ENCODE measurements at places on chromosomes 5 and 9.
A peak's percentile ranks its signal among the peaks of the same experiment; 100 is the strongest.

- no peak for DNase-seq
These were observed 107.9 kb downstream of the INVS start for GRCh38 chr9:100206899-100207298.

DNA sequence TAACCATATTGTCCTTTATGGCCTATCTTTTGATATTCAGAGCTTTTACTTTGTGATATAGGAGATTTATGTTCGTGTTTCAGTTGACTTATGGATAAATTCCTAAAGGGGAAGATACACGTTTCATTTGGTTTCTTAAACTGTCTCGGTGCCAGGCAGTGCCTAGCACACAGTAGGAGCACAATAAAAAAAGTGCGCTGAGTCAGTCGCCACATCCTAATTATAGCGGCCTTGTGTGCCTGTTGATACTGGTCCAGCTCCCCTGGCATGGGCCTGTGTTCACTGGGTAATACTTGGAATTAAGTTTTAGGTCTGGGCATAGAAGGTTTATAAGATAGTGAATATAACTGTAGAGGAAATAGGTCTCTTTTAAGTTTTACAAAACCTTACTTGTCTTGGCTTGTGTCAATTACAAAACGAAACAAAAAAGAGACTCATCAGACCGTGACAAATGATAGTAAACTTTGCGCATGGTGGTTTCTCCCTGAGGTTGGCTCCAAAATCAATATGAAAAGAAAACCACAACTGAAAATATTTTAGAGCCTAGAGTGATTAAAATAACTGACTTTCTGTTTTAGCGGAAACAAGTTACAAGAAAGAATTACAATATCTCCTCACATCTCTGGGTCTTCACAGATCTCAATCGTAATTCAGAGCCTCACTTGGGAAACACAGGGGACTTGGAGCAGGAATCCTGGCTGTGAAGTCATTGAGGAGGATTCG, 84.8 kb downstream of the MVB12B start:
- peak; percentile 32 for DNase-seq

- DNase-seq: no peak
These were observed 118.5 kb upstream of the ERCC6L2 start for GRCh38 chr9:95756986-95757385.

GRCh38 chr5:55385846-55386245, 78.1 kb downstream of the MTREX start:
- no peak for DNase-seq

DNA sequence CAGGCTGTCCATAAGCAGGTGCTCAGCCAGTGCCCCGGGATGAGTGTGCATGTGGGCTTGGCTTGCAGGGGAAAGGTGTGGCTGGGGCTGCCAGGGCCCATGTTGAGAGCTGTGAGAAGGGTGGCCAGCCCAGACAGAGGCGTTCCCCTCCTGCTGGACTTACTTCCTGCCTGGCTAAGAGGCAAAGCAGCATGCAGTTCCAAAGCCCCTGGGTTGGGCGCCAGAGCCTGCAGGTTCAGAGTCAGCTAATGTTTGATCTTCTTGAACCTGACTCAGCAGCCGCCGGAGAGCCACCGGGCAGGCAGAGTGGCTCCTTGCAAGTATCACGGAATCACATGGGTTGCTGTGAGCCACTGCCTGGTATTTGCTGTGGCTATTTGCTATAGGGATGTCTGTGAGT, 168.4 kb upstream of the MAP1B start:
- DNase-seq: no peak

- DNase-seq: no peak
These were observed 2.5 kb downstream of the PTPDC1 start for GRCh38 chr9:94086486-94087345.

GRCh38 chr9:18490641-18491370, 16.9 kb downstream of the ADAMTSL1 start:
- DNase-seq: no peak

DNA sequence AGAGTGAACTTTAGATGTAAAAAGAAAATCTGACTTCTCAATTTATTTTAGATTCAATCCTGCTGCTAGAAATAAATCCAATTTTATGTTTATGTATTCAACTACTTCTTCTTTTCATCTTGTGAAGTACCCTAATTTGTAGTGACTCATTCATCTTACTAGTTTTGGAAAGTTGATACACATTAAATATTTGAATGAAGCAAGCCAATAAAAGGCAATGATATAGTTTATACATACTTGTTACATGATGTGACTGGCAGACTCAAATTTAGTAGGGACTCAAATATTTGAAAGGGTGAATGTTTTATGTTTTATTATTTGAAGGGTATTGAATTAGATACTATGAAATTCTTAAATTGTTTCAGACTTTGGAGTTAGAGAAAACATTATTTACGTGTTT, 34.7 kb downstream of the CSNK1G3 start:
- no peak for DNase-seq

- no peak for DNase-seq
These were observed 216.8 kb downstream of the TUSC1 start for GRCh38 chr9:25461416-25461815.

GRCh38 chr9:114720086-114720676, 38.2 kb upstream of the TEX48 start:
- no peak for DNase-seq

- no peak for DNase-seq
These were observed 191.5 kb downstream of the FBXL7 start for GRCh38 chr5:15691521-15691920.

DNA sequence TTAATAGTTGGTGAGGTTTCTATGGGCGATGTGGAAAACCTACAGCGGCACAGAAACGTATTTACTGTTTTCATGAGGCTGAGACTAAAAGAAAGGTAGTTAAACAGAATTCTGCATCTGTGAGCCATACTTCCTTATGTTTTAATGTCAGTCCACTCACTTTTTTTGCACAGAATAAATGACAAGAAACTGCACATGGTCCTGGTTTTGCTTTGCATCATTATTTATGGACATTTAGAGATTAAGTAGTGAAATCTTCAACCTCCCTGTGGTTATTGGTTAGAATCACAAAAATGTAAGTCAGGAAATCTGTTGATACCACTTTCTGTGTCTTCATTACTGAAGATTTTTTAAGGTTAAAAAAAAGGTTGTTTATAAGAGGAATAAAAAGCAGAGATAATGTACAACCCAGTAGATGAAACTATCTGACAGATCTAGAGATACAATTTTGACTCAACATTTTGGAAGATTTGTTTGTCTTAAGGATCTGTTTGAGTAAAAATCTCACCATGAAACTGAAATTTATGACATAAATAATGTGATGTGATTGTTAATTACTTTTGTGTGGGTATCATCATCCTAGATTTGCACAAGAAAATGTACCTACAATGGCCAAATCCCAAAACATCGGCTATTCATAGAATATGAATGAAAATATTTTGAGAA, 2.4 kb downstream of the PRR16 start:
- no peak for DNase-seq

DNA sequence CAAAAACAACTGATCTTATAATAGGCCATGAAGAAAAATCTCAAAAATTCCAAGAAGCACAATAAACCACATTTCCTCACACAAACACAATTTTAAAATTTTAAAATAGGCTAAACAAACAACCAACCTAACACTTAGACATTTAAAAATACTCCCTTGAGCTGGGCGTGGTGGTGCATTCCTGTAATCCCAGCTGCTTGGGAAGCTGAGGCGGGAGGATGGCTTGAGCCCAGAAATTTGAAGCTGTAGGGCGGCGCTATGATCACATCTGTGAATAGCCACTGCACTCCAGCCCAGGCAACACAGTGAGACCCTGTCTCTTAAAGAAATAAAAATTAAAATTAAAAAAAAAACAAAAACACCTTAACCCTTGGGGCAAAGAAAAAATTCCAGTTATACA, 36.9 kb upstream of the TESK1 start:
- DNase-seq: no peak

Data from GM12892 (cell line).